Fibroblast of lung (primary cell): ENCODE measurements at places on chromosomes 12 and 14. TPM values are rescaled to one million over a fixed set of nuclear protein-coding genes. Genes with fewer than 3 reads are reported as not detected.

HOXC5 gene
- under 0.01 TPM in 1 of 2 replicates, not detected in the other for total RNA-seq

BHLHE41 gene
- 0.51 and 2.3 TPM in 2 replicates for total RNA-seq

RPGRIP1 gene
- total RNA-seq, result under 0.01 TPM in 1 of 2 replicates, not detected in the other

KICS2 gene
- 8.5 and 9.7 TPM in 2 replicates for total RNA-seq
